ENCODE measurements at places on chromosomes 7 and 10.

GRCh38 chr7:117565226-117565625 is 85.4 kb downstream of the CFTR start:
- no peak for DNase-seq

DNA sequence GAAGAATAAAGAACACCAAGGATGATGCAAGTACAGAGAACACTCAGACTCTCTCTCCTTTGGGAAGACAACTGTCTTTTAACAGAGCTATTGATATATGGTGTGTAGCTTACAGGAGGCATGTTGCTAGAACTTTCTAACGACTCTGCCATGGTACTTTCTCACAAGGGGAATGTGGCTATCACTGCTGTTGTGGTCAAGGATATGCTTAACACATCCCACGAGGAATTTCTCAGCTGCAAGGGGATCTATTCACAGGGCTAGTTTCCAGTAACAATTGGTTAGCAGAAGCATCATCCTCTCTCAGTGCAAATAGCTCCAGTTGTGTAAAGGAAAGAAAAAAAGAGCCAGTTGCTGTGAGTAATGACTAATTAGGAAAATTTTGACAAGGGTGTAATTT is 826.0 kb downstream of the SORCS1 start:
- no peak for DNase-seq

DNA sequence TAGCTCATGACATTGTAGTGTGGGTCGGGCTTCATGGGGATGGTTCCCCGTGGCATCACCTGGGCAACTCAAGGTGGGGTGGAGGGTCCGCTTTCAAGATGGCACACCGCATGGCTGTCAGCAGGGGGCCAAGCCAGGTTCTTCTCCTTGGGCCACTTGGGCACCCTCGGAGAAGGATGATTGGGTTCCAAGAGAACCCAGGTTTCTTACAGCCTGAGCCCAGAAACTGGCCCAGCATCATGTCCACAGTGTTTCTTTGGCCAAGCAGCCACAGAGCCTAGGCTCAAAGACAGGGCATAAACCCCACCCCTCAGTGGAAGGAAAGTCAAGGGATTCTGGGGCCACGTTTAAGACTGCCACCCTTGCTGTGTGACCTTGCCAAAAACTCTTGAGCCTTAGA is 110.6 kb downstream of the PTPN20 start:
- DNase-seq: no peak

- DNase-seq: no peak
These were observed 34.1 kb upstream of the HSPB1 start for GRCh38 chr7:76268376-76268775.

DNA sequence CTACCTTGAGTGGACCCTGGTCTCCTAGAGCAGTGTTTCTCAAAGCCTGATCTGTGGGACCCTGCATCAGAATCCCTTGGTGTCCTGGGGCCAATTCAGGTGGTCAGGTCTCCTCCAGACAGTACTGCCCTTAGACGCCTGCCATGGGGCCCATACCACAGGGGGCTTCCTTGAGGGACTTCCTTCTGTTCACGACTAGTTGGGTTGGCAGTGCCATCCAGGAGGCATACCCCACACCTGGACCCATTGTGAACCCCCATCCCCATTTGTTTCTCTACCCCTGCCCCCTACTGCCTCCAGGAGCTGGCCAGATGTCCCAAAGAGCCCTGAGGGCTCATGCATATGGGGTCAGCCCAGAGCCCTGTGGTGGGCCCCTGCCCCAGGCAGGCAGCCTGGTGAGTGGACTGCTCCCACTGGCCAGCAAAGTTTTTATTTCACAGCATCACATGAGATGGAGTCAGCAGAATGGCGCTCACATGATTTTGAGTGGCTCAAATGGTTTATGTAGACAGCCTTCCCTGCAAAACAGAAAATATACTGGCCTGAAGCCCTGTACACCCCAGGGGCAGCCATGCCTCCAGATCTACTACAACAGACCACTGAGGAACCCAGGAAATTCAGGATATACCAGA is 259.9 kb upstream of the ZMIZ1 start:
- no peak for DNase-seq

- no peak for DNase-seq
These were observed 913.8 kb downstream of the KCNMA1 start for GRCh38 chr10:76723844-76724243.

DNA sequence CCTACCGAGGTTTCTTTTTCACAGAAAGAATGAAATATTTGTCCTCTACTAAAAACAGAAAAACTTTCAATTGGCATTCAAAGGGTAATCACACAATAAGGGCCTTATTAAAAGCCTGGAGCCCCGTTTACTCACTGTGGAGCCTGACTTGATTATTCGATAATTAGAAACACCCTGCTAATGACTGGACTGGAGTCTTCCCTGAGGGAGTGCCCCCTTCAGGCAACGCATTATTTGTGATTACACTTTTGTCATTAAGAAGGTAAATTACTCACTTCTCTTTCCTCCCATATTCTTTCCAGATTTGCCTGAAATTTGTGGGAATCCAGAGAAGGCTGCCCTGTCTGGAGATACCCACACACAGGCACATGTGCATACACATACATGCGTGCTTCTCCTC is 444.2 kb upstream of the NPVF start:
- no peak for DNase-seq

- no peak for DNase-seq
These were observed 89.0 kb downstream of the JMJD1C start for GRCh38 chr10:63376560-63377304.

DNA sequence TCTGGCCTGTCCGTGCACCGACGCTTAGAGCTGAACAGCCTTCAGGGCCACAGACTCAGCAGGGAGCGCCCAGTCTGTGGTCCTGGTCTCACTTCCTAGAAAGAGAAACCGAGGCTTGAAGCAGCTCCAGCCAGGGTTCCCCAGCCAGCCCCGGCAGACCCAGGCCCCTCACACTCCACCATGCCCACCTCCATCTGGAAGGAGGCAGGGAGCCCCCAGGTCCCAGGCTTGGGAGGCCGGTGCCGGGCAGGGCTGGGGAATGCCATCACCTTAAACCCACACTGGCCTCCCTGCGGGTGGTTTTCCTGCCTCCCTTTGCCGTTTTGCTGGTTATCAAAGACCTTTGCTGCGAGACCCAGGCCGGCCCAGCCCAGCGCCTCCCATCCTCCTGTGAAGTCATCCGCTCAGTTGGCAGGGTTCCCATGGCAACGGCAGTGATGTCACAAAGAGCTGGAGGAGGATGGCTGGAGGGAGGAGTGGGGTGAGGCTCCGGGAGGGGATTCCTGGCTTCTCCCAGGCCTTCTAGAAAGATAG is 24.0 kb downstream of the ELFN1 start:
- no peak for DNase-seq

DNA sequence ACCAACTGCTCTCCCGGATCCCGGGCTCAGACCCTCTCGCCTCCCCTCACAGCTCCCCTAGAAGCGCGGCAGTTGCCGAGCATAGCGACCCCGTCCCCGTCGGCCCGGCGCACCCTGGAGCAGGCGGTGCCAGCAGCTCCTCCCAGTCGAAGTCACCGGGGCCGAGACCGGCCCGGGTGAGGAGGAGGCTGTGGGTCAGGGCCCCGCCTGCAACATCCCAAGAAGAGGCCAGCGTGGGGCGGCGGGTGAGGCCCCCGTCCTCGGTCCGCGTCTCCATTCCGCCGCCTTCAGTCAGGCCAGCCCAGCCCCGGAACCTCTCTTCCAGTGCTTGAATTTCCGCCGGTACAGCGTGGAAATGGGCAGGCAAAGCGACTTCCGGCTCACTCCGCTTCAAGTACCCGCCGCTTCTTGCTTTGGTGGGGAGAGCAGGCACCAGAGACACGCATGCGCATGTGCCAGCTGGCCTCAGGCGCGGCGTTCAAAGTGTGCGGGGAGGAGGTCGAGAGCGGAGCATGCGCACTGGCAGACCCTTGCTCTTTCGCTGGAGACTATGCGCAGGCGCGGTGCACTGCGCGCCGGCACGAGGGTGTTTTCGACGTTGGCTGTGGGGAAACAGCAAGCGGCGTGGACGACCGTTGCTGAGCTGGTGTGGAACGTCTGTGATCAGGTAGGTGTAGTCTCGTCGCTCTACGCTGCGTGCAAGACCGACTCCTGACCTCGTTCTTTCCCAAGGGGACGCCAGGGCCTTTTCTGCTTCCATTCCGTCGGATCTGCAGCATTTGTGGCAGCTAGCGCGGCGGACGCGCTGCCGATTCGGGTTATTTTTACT is at the start of gene C10orf88:
TSS of gene C10orf88 (minus strand) at position 326 of the 829 bp plus-strand sequence. CDS start at position 277, 49 bp downstream.
- peak; percentile 97 for DNase-seq

Measured in stimulated activated CD8-positive, alpha-beta memory T cell treated with anti-CD3 and anti-CD28 coated beads, Interleukin-7, amount 100 ng/mL, for 48 hours (primary cell).